Frontal cortex (tissue), 4 donors: ENCODE measurements at places on chromosomes 11 and 22. TPM values are rescaled to one million over a fixed set of nuclear protein-coding genes. Genes with fewer than 3 reads are reported as not detected.

The RIMBP3B gene
- 0.82 TPM for total RNA-seq

The BDNF gene
- 12.6 TPM for total RNA-seq

The CRYAB gene
- 6.5 TPM for total RNA-seq

The PGR gene
- total RNA-seq, result under 0.01 TPM

The CDKN1C gene
- total RNA-seq, result 36.7 TPM

The SMC1B gene
- total RNA-seq, result not detected

The GLB1L3 gene
- total RNA-seq, result 0.41 TPM

The MMP12 gene
- not detected for total RNA-seq

The PGM2L1 gene
- 203 TPM for total RNA-seq

The MIAT gene
- total RNA-seq, result 110 TPM

The MFNG gene
- 1.6 TPM for total RNA-seq

The SUSD2 gene
- under 0.01 TPM for total RNA-seq
